ACHN (cell line): ENCODE measurements at places on chromosomes 4 and X.
A peak's percentile ranks its signal among the peaks of the same experiment; 100 is the strongest.

DNA sequence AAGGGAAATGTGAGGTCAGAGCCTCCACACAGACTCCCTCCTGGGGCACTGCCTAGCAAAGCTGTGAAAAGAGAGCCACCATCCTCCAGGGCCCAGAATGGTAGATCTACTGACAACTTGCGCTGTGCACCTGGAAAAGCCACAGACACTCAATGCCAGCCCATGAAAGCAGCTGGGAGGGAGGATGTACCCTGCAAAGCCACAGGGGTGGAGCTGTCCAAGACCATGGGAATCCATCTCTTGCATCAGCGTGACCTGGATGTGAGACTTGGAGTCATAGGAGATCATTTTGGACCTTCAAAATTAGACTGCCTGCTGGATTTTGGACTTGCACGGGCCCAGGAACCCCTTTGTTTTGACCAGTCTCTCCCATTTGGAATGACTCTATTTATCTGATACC, 22.8 kb downstream of the CDKN2AIP start:
- DNase-seq: no peak

- no peak for DNase-seq
Observed at GRCh38 chr4:171814545-171814944, 1.3 kb downstream of the GALNTL6 start.

DNA sequence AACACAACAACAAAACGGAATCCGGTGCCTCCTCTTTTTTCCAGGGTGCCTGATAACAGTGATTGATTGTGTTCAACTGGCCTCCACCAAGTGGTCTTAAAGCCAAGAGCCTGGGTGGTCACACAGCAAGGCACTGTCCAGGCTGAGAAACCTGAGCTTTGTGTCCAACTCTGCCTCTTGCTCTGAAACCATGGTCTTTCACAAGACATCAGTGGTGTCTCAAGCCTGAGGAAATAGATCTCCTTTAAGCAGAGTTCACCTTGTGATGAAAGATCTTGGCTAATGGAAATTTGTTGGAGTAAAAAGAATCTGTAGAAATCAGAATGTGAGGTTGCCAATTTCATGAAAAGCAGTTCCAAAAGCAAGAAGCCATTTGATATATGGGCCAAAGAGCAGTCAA, 47.3 kb upstream of the ACSL1 start:
- DNase-seq: no peak

DNA sequence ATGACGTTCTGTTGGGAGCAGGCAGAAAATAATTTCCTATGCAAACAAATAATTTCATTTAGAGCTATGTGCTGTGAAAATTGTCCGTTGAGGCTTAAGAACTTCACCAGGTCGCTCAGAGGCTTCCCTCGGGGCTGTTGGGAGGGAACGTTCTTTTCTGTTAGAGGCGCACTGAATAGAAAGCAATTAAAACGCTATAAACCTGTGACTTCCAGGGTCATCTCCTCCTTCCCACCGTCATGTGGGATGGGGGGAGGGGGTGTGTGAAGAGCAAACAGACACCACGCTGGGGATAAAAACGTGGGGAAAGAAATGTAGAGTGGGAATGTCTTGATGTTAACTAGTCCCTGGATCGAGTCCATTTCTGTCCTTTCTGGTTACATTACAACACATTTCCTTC, 35.2 kb upstream of the ZNF518B start:
- DNase-seq: no peak

GRCh38 chrX:81542255-81542654, 340.4 kb downstream of the SH3BGRL start:
- DNase-seq: no peak

DNA sequence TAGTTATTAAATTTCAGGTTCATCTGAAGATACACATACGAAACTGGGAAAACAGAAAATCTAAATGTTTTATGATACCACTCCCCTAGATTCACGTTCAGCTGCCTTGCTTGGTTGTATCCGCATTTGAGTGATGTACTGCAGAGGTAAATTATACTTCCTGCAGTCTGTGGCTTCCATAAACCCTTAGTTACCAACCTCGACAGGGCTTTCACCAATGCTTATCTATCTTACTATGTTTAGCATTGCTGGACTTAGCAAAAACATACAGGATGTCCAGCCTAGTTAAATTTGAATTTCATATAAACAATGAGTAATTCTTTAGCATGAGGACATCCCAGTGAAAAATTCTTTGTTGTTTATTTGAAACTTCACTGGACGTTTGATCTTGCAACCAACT, 108.8 kb downstream of the TMA16 start:
- no peak for DNase-seq

- no peak for DNase-seq
Observed at GRCh38 chrX:148647651-148648050, 147.2 kb downstream of the AFF2 start.

DNA sequence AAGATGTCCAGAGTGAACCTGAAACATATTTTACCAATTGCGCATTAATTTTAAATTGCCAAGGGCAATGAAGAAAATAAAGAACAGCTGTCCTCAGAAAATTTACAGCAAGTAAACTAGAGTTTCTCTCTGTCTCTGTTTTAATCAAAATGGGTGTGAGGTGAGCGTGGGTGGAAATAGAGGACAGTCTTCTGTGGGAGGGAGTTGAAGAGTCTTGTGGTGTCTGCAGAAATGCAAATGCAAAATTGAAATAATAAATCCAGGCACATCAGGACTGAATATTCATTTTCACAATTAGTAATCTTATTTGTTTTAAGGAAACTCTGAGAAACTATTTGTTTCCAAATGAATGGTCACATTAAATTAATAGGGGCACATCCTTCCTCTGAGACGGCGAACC, 192.0 kb downstream of the ARHGAP10 start:
- no peak for DNase-seq

DNA sequence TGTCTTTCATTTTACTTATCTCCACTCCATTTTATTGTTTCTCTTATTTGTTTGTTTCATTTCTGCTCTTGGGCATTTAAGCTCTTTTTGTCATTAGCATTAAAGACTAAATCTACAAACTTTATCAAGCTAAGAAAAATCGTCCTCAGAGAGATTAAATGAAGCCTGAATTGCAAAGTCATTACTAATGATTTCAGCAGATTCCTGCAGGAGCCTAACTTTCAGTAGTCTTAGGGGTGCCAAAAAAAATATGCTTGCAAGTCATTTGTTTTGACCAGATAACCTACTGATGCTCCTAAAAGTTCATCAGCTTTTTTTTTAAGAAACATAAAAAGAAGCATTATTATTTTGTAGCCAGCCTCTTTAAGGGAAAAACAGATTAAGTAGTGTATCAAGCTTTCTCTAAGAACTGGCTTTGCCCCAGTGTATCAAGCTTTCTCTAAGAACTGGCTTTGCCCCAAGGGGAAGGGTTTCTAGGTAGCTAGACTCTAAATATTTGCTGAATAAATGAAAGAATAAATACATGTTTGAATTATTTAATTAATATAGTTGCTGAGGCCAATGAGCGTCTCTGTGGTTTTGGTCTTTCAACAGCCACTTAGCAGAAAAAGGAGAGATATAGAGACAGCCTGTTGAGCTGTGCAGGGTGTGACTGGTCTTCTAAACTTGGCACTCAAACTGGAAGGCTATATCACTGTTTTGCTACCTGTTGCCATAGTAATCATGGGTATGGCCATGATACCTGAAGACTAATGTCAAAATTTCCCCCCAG, 174.2 kb downstream of the BTC start:
- no peak for DNase-seq

GRCh38 chr4:41216294-41217019, 2.1 kb upstream of the APBB2 start:
- peak; percentile 82 for DNase-seq

- DNase-seq: peak; percentile 80
Observed at GRCh38 chr4:168648929-168649328, 152.1 kb downstream of the PALLD start.

DNA sequence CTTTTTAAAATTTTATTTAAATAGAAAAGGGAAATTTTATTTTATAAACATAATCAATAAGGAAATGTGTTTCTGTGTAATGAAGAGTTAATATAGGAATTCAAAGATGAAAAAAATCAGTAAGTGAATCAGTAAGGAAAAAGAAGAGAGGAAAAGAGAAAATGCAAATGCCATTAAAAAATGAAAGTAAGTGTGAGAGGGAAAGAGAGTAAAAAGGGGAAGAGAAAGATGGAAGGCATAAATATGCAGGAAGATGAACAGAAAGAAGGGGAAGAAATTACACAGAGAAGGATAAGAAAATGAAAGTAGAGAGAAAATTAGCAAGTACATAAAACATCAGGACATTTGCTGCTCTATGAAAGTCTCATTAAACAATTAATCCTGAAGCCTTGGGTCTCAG, 349.9 kb downstream of the FSTL5 start:
- DNase-seq: peak; percentile 1

- peak; percentile 62 for DNase-seq
Observed at GRCh38 chr4:25811374-25811690, 51.5 kb downstream of the SEL1L3 start.

DNA sequence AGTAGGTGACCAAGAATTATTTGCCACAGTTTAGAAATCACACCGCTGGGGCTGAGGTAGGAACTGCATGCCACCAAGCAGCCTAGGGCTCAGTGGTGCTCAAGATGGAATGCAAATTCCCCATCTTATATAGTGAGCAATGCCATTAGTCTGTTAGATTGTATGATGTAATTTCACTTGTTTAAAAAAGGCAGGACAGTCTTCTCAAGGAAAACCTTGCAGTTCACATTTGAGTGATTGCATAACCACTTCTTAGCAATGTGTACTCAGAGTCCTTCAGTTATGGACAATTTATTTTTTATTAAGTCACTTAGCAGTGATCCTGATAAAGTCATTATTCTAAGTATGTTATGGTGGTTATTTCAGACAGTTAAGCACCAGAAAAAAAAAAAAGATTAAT, 142.9 kb upstream of the SFRP2 start:
- DNase-seq: no peak

DNA sequence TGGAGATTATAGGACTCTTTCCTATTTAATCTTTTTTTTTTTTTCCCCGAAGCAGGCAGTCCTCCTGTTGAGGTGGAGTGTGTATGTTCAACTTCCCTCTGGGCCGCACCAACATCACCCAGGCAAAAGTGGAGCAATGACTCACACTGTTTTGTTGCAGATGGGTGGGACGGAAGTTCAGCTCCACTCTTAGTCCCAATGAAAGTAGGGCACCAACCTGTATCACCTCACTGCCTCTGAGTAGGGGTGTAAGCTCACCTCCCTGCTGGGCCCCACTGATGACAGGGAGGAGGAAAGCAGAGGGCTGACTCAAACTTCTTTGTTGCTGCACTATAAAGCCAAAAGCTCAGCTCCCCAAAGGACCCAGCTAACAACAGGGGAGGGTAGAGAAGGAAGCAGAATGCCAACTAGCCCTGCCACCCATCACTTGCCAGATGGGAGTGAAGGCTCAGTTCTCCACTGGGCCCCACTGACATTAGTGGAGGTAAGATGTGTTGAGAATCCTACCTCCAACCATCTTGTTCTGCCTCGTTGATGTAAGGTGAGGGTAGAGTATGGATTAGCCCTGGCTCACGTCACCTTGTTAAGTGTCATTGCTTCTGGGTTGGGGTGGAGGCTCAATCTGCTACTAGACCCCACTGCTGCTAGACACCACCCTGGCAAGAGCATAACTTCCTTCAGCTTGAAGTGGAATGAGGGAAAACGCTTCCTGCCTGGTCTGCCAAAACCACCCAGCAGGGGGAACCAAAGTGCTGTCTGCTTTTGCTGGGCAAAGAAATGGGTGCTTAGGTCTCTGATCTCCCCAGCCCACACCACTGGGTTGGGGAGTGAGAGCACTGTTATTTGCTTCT, 14.1 kb downstream of the RPS6KA3 start:
- peak; percentile 29 for DNase-seq

GRCh38 chr4:61204353-61205060, 4.4 kb downstream of the ADGRL3 start:
- no peak for DNase-seq

DNA sequence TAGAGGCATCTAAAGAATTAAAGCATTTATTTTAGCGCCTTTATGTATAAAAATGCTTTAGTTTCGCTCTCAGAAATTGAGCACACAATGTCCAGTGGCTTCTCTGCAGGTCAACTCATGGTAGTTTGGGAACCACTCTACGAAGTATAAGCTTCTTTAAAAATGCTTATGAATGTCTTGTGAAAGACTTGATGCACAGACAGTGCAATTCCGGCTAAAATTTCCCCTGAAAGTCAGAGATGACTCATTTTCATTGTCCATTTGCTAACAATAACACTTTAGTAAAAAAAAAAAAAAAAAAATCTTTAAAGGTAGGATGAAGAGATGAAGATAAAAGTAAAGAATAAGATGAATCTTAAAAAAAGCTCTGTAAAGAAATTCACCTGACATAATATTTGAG, 117.2 kb downstream of the PDHA2 start:
- no peak for DNase-seq

- DNase-seq: no peak
Observed at GRCh38 chr4:20266215-20267082, 14.7 kb downstream of the SLIT2 start.

DNA sequence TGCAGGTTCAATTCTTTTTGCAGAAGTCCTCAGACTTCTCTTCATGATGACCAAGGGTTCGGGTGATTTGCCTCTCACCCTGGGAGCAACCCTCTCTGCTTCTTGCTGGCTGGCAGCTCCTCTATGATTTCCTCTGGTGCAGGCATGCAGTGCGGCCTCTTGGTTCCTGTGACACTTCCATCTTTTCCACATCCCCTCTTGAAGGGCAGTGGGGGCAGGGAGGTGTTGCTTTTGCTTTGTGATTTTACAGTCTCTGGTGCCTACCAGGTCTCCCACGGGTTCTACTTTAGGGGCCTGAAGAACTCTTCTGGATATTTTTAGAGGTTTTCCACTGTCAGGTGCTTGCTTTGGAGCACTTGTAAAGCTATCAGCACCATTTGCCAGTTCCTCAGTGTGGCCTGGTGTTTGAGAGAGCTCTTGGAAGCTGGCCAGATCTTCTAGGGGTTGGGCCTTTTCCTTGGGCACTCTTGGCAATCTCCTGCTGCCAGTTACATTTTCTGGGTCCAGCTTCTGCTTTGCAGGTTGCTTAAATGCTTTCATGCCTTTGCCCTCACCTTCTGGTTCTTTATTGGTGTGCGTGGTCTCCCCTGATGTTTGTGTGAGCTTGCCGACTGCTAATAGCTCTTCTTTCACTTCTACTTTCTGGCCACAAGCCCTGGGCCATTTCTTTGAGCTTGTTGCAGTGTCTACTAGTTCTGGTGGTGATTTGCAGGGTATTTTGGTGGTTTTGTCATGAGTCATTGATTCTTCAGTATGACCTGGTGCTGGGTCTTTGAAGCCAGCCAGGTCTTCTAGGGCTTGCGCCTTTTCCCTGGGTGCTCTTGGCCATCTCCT, 11.5 kb upstream of the CHST7 start:
- no peak for DNase-seq
